IMR-90 (cell line): ENCODE measurements at places on chromosomes 6 and 20.

GRCh38 chr6:145789443-145789842 is 25.2 kb downstream of the FBXO30 start:
- no peaks in the 10 kb centered on the region for H3K4me1 ChIP-seq
- no peaks in the 10 kb centered on the region for H3K27me3 ChIP-seq
- no peak overlapping the region for H3K4me3 ChIP-seq
- peaks cover 2% of the 10 kb centered on the region; the same call in 1 of the 2 replicates for H3K36me3 ChIP-seq

GRCh38 chr6:11288065-11288464 is 55.6 kb upstream of the NEDD9 start:
- H3K27ac ChIP-seq, result no peak overlapping the region
- no peaks in the 10 kb centered on the region for H3K36me3 ChIP-seq
- H3K27me3 ChIP-seq, result no peaks in the 10 kb centered on the region
- DNase-seq, result no peak
- H3K4me1 ChIP-seq, result no peaks in the 10 kb centered on the region
- H3K4me3 ChIP-seq, result no peak overlapping the region

- H3K27me3 ChIP-seq, result no peaks in the 10 kb centered on the region
- H3K36me3 ChIP-seq, result no peaks in the 10 kb centered on the region
- peak; percentile 66 for DNase-seq
- H3K4me1 ChIP-seq, result peaks cover 9% of the 10 kb centered on the region
- no peak overlapping the region for H3K4me3 ChIP-seq
Measured at GRCh38 chr20:33689973-33690372, 3.8 kb upstream of the E2F1 start.

- H3K4me3 ChIP-seq, result no peak overlapping the region
- no peak for DNase-seq
- no peak overlapping the region for H3K27ac ChIP-seq
- peaks cover 23% of the 10 kb centered on the region for H3K36me3 ChIP-seq
Measured at GRCh38 chr6:30287139-30287538, 39.6 kb upstream of the TRIM39 start.

DNA sequence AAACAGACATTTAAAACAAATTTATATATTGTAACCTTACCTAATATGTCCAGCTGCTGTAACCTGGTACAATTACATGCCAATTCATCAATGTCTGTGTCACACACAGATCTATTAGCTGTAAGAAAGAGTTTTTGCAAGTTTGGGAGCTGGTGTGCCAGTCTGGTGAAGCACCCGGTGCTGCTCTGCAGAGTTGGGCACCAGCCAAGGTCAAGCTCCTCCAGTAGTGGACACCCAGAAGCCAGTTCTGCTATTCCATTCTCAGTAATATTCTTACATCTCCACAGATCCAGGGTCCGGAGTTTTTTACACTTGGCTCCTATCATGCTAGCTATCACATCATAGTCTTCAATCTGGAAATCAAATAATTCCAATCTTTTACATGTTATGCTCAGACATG is 41.0 kb downstream of the POU3F2 start:
- H3K27me3 ChIP-seq, result no peaks in the 10 kb centered on the region
- peaks cover 3% of the 10 kb centered on the region; the same call in 1 of the 2 replicates for H3K36me3 ChIP-seq
- H3K27ac ChIP-seq, result no peak overlapping the region
- no peaks in the 10 kb centered on the region for H3K4me1 ChIP-seq
- DNase-seq, result no peak

- no peak overlapping the region for H3K27ac ChIP-seq
- DNase-seq, result peak; percentile 48
- no peaks in the 10 kb centered on the region for H3K27me3 ChIP-seq
- H3K36me3 ChIP-seq, result no peaks in the 10 kb centered on the region
- no peak overlapping the region for H3K4me3 ChIP-seq
Measured at GRCh38 chr20:38222231-38222922, 38.2 kb downstream of the KIAA1755 start.

GRCh38 chr6:62670490-62671223 is 384.6 kb upstream of the KHDRBS2 start:
- H3K27me3 ChIP-seq, result no peaks in the 10 kb centered on the region
- H3K4me1 ChIP-seq, result no peaks in the 10 kb centered on the region
- no peak overlapping the region for H3K27ac ChIP-seq
- no peak overlapping the region for H3K4me3 ChIP-seq

DNA sequence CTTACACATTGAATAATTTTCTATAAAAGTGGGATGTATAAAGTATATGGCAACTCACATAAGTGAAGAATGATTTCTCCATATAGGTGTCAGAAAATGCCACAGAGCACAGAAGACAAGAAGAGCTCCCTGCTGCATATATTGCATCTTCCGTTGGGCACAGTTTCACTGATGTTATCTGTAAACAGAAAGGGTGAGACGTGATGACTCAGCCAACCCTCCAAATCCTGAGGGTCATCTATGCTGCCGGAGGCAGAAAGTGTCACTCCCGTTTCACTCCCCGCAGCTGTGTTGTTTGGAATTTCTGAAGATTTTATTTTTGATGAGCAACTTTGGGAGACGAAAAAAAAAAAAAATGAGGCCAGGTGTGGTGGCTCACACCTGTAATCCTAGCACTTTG is 644.1 kb downstream of the C6orf118 start:
- DNase-seq, result no peak
- no peaks in the 10 kb centered on the region for H3K36me3 ChIP-seq
- no peak overlapping the region for H3K4me3 ChIP-seq
- H3K27ac ChIP-seq, result no peak overlapping the region
- no peaks in the 10 kb centered on the region for H3K4me1 ChIP-seq

DNA sequence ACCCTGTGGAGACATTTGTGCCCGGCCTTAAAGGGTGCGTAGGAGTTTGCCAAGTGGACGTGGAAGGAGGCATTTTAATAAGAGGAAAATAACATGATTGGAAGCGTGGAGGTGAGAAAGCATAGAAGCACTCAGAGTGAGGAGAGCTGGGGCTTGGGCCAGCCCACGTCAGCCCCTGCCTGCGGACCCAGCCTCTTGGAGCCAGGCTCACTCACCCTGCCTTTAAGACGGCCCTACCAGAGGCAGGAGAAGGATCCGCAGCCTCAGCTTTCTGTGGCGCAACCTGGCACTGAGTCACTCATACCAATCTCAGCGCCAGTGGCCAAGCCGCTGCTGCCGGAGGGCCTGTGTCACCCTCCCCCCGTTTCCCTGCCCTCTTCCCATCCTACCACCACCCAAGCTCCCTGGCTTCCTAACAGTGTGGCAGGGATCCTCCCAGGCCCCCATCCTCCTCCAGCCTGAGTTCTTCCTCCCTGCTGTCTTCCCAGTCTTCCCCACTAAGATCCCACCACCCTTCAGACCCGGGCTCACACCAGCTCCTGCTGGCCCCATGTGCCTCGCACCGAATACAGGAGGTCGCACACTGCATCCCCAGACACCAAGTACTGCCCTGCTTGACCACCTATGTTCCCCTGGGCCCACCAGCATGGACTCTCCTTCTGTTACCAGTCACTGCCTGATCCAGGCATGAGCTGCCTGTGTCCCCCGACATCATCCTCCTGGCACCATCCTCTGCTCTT is 285.2 kb downstream of the UST start:
- peaks cover 25% of the 10 kb centered on the region for H3K4me1 ChIP-seq
- H3K27ac ChIP-seq, result peak overlapping the region; percentile 92
- DNase-seq, result peak; percentile 85
- no peaks in the 10 kb centered on the region for H3K36me3 ChIP-seq
- no peaks in the 10 kb centered on the region for H3K27me3 ChIP-seq
- H3K4me3 ChIP-seq, result no peak overlapping the region

DNA sequence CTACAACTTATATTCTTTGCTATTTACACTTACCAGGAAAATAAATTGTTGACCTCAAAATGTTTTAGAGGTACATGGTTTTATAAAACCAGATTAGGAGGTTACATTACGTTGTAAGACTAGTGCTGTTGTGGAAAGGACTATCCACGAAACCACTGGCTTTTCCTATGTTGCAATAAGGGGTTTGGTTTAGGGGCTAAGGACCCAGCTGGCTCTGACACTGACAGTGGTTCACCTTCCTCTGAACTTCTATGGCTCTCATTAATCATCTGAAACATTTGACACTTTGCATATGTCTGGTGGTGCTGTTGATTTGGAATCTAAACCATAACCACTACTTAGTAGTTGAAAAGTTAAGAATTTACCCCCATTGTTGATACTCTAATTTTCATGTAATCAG is 186.7 kb downstream of the NKAIN2 start:
- no peak overlapping the region for H3K27ac ChIP-seq
- H3K4me1 ChIP-seq, result no peaks in the 10 kb centered on the region
- no peak overlapping the region for H3K4me3 ChIP-seq

- no peaks in the 10 kb centered on the region for H3K27me3 ChIP-seq
- DNase-seq, result no peak
- no peak overlapping the region for H3K27ac ChIP-seq
- H3K36me3 ChIP-seq, result no peaks in the 10 kb centered on the region
- H3K4me3 ChIP-seq, result no peak overlapping the region
Measured at GRCh38 chr6:18985996-18986395, 598.8 kb downstream of the RNF144B start.

DNA sequence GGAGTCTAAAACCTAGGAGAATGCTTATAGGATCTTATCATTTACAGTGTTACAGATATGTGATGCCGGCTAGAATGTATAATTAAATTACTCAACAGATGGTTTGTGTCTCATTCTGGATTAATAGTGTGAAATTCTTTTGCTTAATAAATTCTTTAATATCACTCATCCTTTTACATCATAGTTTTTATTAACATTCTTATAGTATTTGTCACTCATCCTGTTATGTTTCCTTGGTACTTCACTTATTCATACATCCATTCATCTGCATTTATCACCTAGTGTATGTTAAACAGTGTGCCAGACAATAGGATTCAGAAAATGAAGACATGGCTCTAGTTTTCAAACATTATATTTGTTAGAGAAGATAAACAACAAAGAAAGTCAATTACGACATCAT is 468.7 kb downstream of the FRK start:
- DNase-seq, result peak; percentile 7
- H3K4me1 ChIP-seq, result no peaks in the 10 kb centered on the region
- H3K27ac ChIP-seq, result no peak overlapping the region
- no peaks in the 10 kb centered on the region for H3K36me3 ChIP-seq
